CD4-positive, alpha-beta T cell treated with Interleukin-10 for 1 hour (primary cell): ENCODE measurements at places on chromosomes 3 and 15.
A peak's percentile ranks its signal among the peaks of the same experiment; 100 is the strongest.

DNA sequence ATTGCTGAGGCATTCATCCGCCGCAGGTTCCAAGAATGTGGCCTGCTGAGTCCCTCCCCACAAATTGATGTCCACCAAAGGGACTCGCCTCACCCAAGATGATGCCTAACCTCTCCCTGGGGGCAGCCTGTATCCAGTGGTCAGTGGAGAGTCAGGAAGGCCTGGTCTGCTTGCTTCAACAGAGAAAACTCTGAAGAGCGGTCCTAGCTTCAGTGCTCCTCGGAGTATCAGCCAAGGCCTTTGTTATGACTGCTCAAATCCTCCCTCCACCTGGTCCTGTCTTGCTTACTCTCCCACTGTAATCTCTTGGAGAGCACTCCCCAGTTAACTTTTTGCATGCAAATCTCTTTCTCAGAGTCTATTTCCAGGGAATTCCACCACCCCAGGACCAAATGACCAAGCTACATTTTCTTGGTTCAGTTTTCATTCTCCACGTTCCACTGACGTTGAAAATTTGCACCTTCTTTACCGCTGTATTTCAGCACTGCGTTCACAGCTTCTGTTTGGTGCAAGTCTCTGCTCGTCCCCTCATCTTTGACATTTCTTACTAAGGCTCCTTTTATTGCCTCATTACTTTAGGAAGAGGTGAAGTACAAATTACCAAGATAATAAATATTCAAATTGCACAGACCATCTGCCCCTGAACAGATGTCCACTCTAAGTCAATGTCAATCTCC is 22.3 kb downstream of the CMTM7 start:
- DNase-seq, result no peak

GRCh38 chr3:130263708-130264107 is 81.8 kb upstream of the COL6A5 start:
- DNase-seq, result no peak

DNA sequence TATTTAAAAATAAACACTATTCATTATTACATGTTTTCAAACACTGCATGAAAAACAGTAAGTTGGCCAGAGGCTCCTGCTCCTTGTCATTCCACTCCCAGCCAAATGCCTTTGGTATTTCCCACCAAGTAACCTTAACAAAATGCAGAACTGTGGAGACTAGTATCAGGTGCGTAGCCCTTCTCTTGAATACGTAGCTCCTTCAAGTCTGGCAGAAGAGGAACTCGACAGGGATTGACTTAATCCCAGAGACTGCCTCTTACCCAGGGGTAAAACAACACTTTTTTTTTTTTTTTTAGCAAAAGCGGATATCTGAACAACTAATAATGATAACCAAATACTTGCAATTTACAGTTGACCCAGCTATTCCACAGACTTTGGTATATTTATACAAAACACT is 738 bp downstream of the COMMD2 start:
- peak; percentile 6 for DNase-seq

GRCh38 chr15:92901072-92901761 is 1.1 kb downstream of the CHD2 start:
- DNase-seq, result peak; percentile 41

DNA sequence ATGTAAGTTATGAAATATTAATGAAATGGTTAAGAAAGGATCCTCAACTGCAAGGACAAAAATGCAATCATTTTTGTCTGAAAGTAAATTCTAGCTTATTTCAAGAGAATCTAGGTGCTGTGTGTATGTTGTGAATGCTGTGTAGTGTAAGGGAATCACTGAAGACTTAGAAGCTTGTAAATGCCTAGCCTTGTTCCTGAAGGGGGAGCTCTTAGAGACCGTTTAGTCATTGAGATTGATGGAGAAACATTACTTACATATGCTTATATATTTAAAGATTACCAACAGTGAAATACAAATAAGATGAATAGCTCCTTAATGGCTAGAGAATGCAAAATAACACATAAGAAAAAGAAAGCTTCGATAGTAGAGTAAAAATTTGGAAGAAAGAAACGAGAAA is 67.9 kb downstream of the CNTN4 start:
- DNase-seq, result no peak
